ENCODE measurements at places on chromosomes 2 and 18.
A peak's percentile ranks its signal among the peaks of the same experiment; 100 is the strongest.

GRCh38 chr18:23207191-23207955 is 72.1 kb downstream of the CABLES1 start:
- DNase-seq: peak; percentile 15

DNA sequence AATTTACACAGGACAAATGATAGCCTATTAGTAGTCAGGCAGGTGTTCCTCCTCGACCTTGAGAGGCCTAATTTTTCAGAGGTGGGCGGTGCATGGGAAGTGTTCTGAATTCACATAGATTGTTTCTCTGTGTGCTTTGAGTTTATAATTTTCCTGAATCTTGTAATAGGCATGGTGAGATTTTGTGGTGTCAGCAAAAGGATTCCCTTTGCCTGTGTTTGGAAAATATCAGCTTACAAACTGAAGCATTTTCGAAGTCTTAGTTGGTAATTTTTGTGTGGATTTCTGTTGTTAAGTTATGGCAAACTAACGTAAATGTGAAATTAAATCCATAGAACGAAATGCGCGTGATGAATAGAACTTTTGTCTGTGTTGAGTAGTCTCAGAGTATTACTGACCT is 194.0 kb upstream of the RBMS1 start:
- peak; percentile 13 for DNase-seq

GRCh38 chr2:237134321-237135230 is 48.9 kb downstream of the COPS8 start:
- no peak for DNase-seq

DNA sequence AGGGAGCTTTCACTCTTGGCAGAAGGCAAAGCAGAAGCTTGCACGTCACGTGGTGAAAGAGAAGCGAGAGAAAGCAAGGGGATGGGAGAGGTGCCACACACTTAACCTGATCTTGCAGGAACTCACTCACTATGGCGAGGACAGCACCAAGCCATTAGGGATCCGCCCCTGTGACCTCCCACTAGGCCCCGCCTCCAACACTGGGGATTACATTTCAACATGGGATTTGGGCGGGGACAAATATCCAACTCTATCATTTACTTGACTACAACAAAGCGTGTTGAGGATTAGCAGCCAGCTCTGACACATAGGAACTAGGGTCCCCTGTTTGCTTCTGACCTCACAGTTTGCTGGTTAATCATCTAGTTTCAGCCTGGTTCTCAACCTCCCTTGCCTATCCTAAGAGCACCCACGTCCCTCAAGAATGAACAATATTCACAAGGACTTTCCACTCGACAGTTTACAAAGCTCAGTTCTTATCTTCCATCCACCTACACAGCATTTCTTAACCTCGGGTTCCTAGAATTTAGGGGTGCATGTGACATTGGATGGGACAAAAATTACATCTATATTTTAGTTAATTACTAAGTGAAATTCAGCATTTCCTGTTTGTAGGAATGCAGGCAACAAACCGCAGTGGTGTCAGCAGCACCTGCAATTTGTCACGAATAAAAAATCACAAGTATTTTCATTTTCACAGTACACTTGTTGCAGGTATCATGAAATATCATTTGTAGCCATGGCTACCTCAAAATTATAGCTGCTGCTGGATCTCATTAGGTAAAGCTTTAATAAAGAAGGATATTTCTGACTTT is 36.0 kb downstream of the LBH start:
- DNase-seq: no peak

DNA sequence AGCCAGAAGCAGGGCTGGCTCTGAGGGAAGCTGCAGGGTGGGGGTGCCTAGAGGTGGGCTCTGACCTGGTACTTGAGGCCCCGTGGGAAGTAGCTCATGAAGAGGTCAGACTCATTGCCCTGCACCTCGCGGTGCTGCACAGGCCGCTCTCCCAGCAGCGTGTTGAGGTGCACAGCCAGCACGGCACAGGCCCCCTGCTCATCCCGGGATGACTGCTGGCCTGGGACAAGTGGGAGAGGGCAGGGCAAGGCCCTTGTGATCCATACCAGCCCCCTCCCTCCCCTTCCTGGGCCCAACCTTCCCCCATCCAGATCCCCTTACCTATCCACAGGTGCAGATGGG is 8.7 kb downstream of the CAPG start:
- DNase-seq: no peak

DNA sequence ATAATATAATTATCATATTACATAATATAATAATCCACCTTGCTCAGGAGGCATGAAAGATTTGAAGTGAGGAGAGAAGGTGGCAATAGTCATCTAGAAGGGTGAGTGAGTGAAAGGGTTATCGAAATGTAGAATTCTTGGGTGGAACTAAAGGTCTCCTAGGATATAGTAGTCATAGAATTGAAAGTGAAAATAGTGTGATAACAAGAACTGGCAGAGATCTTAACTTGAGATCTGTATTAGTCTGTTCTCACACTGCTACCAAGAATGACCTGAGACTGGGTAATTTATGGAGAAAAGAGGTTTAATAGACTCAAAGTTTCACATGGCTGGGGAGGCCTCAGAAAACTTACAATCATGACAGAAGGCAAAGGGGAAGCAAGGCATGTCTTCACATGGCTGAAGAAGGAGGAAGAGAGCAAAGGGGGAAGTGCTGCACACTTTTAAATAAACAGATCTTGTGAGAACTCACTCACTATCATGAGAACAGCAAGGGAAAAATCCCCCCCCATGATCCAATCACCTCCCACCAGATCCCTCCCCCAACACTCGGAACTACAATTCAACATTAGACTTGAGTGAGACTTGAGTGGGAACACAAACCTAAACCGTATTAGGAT is 351.5 kb downstream of the NR4A2 start:
- DNase-seq: no peak

DNA sequence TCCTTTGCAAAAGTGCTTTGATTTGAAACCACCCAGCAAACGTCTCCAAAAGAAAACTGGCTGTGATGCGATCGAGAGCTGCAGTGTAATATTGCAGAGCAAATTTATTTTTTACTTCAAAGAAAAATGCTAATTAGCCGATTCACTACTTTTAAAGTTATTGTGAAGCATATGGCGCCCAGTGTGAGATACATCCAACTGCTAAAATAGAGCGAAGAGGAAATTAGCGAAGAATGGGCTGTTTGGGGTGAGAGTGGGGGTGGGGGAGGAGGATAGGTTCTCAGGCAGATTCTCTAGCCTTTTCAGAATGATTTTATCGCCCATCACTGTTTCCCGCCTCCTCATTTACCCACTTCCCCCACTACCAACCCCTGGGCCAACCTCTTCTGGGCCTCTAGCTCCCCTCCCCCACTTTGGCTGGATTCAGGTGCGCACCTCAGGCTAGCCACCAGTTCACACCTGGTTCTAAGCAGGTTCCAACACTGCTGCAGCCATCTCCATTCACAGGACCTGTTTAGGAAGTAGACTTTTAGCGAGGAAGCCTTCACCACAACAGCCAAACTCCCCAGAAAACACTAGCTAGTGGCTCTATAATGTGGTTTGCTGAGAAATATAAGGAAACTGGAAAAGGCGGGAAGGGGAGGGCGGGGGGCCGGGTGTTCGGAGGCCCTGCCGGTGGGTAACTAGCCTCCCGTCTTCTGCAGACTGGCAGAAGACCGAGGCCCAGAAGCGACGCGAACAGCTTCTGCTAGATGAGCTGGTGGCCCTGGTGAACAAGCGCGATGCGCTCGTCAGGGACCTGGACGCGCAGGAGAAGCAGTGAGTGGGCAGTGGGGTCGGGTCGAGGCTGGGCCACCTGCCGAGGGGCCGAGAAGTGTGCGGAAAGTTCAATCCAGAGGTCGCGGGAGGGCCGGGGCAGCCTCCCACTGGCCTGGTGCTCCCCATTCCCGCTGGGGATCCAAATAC is 6.0 kb upstream of the OTX1 start:
- no peak for DNase-seq

- DNase-seq: peak; percentile 53
Observed at GRCh38 chr18:44682871-44683221, 2.2 kb downstream of the SETBP1 start.

- DNase-seq: no peak
Observed at GRCh38 chr2:239226677-239227581, 173.9 kb downstream of the HDAC4 start.

GRCh38 chr2:126300348-126300747 is 355.6 kb upstream of the GYPC start:
- no peak for DNase-seq

DNA sequence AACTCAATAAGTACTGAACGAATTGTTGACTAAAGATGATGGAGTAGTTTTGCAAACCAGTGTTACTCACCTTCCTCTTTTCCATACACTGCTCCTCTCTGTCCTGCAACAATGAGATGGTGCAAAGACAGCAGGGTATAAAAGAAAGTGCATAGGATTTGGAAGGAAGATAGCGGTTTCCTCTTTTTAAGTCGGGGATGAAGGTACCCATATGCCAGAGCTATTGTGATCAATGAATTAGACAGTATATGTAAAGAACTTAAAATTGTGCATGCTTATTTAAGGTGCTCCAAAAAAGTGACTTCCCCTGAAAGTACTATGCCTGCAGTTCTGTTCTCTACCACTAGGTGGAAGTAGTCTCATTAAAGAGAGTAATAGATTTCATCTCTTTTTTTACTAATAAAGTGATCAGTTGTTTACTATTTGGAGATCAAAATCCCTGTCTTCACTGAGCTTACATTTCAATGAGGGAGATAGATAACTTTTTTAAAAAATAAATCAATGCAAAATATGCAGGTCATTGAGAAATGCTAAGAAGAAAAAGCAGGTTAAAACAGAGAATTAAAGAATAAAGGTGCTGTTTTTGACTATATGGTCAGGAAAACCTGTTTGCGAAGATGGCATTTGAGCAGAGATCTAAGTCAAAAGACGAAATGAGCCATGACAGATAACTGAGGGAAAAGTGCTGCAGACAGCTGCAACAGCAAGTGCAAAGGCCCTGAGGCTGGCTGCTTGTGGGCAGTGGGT is 339.7 kb upstream of the SLC14A2 start:
- DNase-seq: peak; percentile 79

- DNase-seq: no peak
Observed at GRCh38 chr2:239295377-239296019, 105.3 kb downstream of the HDAC4 start.

DNA sequence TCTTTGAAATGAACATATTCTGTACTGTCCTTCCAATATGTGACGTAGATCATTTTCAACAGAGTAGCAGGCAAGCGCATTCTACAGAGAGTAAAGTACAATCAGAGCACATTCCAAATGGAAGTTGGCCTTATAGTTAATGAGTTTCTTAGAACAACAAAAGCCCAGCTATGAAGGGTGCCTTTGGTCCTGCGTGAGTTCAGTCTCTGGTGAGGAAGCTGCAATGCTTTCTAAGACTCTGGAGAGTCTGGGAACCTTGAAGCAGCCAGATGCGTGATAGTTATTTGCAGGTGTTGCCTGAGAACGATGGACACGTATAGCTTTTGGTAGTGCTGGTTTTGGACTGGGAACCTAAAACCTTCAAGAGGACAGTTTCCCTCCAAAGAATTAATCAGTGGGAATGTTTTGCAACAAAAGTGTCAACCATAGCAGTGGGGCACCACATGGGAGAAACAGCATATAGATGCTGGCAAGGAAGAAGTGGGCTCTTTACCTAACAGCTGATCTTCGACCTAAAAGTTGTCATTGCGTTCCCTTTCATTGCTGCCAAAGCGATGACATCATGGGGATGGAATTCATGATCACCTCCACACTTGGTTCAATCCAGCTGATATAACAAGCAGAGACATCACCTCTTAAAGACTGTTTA is 9.3 kb upstream of the SNORC start:
- DNase-seq: no peak
